ENCODE measurements at places on chromosomes 5 and 9.

GRCh38 chr9:89564346-89564878 lies 40.4 kb upstream of the GADD45G start:
- no peak for DNase-seq

GRCh38 chr5:114702136-114702535 lies 340.3 kb downstream of the KCNN2 start:
- DNase-seq = no peak

DNA sequence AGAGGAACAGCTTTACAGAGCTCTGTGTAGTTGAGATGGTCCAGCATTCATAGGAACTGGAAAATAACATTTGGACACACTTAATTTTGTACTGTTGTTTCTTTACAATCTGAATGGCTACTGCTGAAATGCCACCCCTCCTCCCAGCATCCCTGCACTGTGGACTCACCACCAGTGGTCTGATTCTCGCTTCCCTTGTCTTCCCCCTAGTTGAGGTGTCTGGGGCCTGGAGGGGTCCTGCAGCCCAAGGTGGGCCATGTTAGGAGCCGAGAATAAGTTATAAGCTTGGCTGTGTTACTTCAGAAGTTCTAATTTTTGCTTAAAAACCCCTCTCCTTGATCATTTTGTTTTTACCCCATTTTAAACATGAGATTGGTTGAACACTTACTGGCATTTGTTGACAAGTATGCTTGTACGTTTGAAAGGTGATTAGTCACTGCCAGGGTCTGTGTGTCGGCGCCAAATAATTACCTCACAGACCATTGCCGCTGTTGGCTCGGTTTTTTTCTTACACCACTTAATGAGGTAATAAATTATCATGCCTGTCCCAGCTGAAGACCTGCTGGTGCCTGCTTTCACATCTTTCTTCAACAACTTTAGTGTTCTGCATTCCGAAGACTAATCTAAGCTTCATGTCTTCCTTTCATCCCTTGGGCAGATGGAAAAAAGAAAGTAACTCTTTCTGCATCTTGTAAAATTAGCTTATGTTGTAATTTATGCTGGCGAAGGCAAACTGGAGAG lies 65.8 kb downstream of the MCCC2 start:
- no peak for DNase-seq

DNA sequence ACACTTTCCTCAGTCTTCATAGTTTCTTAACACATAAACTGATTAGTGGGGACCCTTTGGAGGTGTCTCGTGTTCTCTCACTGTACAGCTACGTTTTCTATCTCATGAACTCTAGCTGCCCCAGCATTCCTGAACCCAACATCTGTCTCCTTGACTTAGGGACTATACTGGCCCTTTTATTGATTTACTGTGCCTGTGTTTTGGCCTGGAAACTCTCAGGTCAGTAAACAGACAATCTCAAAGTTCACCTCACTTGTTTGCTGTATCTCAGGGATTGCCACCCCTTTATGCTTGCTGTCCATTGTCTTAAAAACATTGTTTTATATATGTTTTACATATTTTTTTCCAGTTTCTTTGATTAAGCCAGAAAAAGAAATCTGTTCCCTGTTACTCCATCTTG lies 222.8 kb downstream of the FAM170A start:
- no peak for DNase-seq

DNA sequence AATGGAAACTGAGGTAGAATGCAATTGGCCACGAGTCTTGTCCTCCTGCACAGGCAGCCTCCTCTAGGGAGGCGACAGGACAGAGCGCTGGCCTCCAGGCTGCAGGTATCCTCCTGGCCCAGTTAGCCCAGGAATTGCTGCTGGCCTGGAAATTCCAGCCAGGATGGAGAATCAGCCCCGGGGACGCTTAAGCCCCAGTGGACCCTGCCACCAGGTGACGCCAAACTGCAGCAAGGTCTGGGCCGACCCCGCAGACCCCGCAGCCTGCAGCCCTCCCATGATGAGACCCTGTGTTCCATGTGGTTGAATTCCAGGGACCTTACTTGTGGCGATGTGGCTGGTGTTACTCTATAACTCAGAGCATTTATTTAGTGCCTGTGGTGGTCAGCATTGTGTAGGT lies 7.3 kb downstream of the CACFD1 start:
- DNase-seq = no peak

DNA sequence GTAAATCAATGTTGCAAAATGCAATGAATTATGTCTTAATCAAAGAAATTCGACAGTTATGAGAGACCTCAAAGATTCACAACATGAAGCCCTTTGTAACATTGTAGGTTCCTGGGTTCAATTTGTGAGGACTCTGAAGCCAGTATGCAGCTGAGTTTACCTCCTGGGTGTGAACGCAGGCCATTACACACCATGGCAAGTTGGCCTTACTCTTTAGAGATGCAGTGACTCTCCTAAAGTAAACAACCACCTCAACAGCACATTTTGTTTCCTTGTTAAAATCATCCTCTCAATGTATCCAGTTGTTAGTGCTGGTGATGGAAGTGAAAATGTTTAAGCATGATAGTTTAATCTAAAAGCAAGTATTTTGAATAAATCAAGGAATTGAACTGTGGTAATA lies 73.8 kb downstream of the JAKMIP2 start:
- DNase-seq = no peak

GRCh38 chr5:1008451-1009358 lies at the start of gene NKD2:
TSS of gene NKD2 (plus strand) at chr5:1008802. CDS start at chr5:1009058, 256 bp downstream.
- peak; percentile 17 for DNase-seq

- no peak for DNase-seq
These were observed 30.2 kb downstream of the GFM2 start for GRCh38 chr5:74736759-74737158.

DNA sequence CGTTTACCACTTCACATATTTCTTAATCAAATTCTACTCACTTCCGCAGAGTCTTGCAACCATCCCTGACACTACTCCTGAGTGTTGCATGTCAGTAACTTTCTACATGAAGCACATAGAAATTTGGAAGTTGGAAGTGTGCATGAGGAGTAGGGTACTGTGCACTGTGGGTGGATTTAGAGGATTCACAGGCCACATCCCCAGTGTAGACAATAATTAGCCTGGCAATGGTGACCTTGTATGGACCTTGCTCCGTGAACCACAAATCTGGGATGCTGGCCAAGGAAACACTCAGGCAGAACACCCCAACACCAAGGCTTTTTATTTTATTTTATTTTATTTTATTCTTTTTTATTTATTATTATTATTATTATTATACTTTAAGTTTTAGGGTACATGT lies 25.5 kb downstream of the CTSL start:
- no peak for DNase-seq

GRCh38 chr9:38134611-38135237 lies 65.7 kb upstream of the SHB start:
- no peak for DNase-seq

- DNase-seq = no peak
These were observed 63.9 kb downstream of the C9orf152 start for GRCh38 chr9:110143950-110144545.

DNA sequence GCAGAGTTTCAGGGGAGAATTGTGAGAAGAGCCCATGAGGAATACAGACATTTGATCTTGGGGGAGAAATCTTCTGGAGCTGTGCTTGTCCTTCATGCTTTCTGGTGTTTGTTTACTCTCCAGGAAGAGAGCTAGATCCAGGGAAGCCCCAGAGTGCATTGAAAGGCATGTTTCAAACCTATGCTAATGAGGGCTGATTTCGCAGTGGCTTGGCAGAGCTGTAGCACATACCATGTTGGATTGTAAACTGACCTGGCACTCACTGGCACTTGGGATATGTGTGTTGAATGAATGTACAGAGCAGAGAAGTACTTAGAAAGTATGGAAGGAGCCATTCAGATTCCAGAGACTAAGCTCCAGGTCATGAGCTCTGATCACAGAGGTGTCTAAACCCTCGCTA lies 30.9 kb downstream of the TNFSF8 start:
- DNase-seq = no peak
